ENCODE measurements at places on chromosomes 7 and 10.

DNA sequence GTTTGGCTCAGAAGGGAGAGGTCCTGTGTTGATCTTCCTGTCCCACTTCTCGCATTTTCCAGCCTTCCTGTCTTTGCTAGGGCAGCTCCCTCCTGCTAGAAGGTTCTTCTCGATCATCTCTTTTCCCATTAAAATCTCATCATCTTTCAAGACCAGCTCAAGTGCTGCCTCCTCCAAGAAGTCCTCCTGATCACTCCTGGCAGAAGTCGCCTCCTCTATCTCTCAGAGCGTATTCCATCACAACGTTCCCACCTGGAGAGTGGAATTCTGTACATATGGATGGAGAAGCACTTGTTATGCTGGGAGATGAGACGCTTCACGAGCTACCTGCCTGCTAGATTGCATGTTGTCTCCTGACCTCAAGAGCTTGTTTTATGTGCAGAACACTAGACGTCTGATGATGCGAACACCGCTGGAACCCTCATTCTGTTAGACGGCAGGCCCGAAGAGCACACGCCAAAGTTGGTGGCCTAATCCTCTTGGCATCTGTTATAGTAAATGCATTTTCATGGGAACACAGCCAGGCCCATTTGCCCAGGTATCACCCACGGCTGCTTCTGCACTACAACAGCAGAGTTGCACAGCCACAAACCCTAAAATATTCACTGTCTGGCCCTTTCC lies 68.0 kb upstream of the INSIG1 start:
- DNase-seq: peak; percentile 5

- no peak for DNase-seq
These were observed 165.3 kb downstream of the USP6NL start for GRCh38 chr10:11446133-11446532.

GRCh38 chr10:18474118-18474455 lies 177.3 kb downstream of the NSUN6 start:
- DNase-seq: no peak

- no peak for DNase-seq
These were observed 3.0 kb upstream of the AQP1 start for GRCh38 chr7:30908681-30909080.

GRCh38 chr10:129513312-129513711 lies 46.3 kb downstream of the MGMT start:
- DNase-seq: no peak

GRCh38 chr7:25208525-25209221 lies 19.6 kb downstream of the NPVF start:
- no peak for DNase-seq

- DNase-seq: no peak
These were observed 3.3 kb downstream of the CHN2 start for GRCh38 chr7:29197916-29198315.

GRCh38 chr7:95986178-95986764 lies 213.9 kb downstream of the DYNC1I1 start:
- DNase-seq: no peak
